ENCODE measurements at places on chromosomes 7 and 10. TPM values are rescaled to one million over a fixed set of nuclear protein-coding genes. Genes with fewer than 3 reads are reported as not detected.

DNA sequence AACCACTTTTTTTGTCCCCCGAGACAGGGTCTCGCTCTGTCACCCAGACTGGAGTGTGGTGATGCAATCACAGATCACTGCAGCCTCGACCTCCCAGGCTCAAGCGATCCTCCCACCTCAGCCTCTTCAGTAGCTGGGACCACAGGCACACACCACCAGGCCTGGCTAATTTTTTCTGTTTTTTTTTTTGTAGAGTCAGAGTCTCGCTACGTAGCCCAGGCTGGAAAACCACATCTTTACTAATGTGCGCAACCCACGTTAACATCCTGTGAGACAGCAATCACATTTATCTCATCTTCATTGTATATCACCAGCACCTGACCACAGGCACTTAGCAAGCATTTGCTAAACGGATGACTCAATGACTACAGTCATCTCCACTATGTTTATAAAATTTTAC, 77.8 kb upstream of the ATP6V0A4 start:
- no peak for DNase-seq

DNA sequence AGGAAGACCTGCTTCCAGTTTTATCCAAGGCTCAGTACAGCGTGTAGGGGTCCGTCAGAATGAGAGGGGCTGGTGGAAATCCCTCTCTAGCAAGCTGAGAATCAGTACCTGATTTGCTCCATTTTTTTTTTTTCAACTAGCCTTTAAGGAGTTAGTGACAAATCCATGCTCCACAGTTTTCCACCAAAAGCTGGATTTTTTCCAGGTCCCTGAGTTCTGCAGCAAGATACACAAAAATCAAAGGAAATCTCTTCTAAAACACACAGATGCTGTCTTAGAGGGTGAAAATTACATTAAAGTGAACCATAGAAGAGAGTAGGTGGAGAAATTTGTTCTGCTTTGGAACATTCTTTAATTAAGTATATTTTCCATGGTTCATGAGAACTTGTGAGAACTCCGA, 30.4 kb downstream of the MDFIC start:
- DNase-seq, result no peak

GRCh38 chr7:77235276-77235675, 35.7 kb upstream of the FGL2 start:
- DNase-seq, result no peak

GRCh38 chr7:42694894-42695507, 216.9 kb downstream of the C7orf25 start:
- no peak for DNase-seq

- peak; percentile 89 for DNase-seq
These were observed 82.7 kb downstream of the NOC3L start for GRCh38 chr10:94279835-94280709.

DNA sequence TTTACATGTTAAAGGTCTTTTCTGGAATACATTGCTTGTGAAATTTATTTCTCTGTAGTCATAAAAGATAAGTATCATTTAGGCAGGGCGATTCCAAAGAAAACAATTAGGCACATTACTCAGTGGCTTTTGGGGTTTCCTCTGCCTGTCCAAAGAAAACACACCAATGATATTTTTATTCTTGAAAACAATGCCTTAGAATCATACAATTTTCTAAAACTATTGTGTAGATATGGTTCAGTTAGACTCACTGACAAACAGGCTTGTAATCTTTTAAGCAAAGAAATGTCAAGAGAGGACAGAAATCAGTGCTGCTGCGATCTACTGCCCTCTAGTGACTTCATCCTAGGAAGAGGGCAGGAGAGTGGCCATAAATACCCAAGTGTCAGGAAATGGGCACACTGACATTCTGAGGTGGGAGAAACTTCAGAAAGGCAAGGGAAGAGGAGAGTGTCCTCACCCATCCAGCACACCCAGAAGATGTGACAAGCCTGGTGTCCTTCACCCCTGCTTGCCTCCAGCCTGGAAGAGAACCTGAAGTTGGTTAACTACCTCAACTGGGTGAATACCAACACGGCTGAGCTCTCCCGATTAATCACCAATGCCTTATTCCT, 120.5 kb downstream of the GALNT11 start:
- DNase-seq, result peak; percentile 66

- DNase-seq, result no peak
These were observed 17.8 kb upstream of the REEP3 start for GRCh38 chr10:63503395-63503794.

DNA sequence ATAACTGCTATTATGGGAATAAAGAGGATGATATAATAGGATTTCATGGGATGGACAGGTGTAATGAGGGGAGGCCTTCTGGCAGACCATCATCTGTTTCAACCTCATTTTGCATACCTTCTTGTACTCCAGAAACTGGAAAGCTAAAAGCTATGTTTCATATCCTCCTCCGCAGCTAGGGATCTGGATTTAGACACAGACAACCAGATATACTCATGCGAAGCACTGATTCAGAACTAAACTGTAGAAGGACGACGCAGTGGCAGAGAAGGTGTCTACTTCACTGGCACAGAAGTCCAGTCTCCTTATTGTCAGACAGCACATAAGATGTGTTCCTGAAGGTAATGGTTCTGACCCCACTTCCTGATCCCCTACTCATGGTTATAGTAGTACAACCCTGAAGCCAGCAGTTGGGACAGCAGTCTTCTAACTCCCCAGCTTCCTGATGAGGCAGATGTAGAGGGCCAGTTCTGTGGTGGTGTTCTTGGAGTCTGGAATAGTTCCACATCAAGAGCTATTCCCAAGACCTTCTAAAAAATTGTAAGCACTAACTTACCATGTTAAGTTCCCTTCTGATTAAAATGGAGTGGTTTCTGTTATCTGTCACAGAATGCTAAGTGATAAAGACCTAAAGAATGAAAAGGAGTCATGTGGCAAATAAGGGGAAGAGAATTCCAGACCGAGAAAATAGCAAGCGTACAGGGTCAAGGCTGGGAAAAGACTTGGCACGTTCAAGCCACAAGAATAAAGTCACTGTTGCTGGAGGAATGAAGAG, 550.3 kb downstream of the GRM8 start:
- DNase-seq, result no peak

GRCh38 chr7:130290745-130291144, 2.2 kb upstream of the CPA4 start:
- DNase-seq, result no peak

- DNase-seq, result no peak
These were observed 2.0 kb downstream of the GARS1 start for GRCh38 chr7:30596721-30597120.

DNA sequence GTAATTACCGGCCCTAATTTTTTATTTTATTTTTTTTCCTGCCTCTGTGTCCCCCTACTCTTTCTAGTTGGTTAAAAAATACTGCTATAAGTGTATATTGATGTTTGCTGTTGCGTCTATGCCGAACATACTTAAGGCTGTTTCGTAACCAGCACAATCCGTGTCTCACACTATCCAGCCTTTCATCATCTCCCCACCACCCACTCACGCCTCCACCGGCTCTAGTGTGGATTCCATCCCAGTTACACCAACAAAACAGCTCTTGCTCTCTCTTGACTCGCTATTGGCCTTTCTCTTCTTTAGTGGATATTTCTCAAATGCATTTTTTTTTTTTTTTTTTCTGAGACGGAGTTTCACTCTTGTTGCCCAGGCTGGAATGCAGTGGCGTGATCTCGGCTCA, 70.1 kb upstream of the CAMK1D start:
- DNase-seq, result no peak

Gene MLXIPL
- 25.7 TPM for total RNA-seq

Gene HOXA9
- total RNA-seq, result not detected

Gene ZNF680
- total RNA-seq, result 62.5 TPM
